ENCODE measurements at places on chromosomes 16 and 17. TPM values are rescaled to one million over a fixed set of nuclear protein-coding genes. Genes with fewer than 3 reads are reported as not detected.

DNA sequence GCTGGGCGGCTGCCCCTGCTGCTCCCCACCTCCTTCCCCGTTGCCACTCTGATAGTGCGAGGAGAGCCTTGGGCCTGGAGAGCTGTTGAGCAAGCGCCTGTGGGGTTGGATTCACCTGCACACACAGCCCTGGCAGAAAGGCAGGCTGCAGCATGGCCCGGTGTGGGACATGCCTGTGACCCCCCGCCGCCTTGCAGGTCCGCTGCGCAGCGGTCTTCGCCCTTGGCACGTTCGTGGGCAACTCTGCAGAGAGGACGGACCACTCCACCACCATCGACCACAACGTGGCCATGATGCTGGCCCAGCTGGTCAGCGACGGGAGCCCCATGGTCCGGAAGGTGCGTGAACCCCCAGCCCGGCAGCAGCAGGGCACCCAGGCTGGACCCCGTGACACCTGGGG is 106.8 kb upstream of the CHMP6 start:
- no peak for DNase-seq

DNA sequence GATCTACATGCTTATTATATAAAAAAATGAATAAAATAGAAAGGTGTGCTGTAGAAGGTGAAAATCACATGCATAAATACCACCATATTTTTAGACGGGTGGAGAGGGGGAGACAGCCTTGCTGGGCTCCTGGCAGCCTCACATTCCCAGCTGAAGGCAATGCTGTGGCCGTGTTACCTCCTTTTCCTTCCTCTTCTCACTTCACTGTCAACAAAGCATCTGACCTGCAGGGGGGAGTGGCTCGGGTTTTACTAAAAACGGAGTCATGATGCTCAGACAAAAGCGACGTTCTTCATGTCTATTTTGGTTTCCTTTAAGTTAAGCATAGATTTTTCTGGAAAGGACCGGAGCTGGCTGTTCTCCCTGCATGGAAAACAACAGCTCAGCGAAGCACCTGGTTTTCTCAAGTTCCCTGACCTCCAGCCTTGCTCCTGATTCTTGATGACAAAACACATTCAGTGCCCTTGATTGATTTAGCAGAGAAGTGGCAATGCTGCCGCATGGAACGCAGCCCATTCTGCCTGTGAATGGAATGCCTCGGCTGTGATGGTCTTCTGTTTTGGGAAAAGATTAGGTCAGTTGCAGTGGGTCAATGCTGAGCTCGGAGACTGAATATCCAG is 5.5 kb upstream of the RPTOR start:
- no peak for DNase-seq

- no peak for DNase-seq
Observed at GRCh38 chr17:42647778-42648177, 11.3 kb upstream of the TUBG2 start.

The PRR15L gene
- not detected for total RNA-seq

Measured in NCI-H460 (cell line).